ENCODE measurements at places on chromosomes 2 and 18.
A peak's percentile ranks its signal among the peaks of the same experiment; 100 is the strongest.

DNA sequence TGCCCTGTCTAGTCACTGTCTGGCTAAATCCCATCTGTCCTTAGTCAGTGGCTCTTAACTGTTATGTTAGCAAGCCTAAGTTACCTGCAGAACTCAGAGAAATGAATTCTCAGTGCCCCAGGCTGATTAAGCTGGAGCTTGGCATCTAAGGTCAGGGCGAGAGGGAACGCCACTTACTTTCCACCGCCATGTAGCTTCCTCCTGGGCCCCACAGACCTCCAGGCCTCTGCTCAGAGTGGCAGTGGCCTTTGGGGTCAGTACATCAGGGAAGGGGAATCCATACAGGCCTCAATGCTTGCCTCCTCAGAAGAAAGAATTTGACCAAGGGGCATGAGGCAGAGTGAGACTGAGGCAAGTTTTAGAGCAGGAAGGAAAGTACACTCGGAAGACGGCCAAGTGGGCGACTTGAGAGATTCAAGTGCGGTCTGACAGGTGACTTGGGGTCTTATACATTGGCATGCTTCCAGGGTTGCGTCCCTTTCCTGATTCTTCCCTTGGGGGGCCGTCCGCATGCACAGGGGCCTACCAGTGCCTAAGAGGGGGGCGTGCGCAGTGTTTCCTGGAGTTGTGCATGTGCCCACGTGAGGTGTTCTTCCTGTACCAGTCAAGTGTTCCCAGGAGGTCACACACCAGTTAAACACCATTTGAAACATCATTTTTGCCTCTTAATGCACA, 64.1 kb downstream of the EMILIN2 start:
- DNase-seq = no peak

GRCh38 chr2:108923019-108923700, 65.9 kb downstream of the EDAR start:
- no peak for DNase-seq

GRCh38 chr2:214244847-214245246, 166.0 kb upstream of the VWC2L start:
- DNase-seq = peak; percentile 9

DNA sequence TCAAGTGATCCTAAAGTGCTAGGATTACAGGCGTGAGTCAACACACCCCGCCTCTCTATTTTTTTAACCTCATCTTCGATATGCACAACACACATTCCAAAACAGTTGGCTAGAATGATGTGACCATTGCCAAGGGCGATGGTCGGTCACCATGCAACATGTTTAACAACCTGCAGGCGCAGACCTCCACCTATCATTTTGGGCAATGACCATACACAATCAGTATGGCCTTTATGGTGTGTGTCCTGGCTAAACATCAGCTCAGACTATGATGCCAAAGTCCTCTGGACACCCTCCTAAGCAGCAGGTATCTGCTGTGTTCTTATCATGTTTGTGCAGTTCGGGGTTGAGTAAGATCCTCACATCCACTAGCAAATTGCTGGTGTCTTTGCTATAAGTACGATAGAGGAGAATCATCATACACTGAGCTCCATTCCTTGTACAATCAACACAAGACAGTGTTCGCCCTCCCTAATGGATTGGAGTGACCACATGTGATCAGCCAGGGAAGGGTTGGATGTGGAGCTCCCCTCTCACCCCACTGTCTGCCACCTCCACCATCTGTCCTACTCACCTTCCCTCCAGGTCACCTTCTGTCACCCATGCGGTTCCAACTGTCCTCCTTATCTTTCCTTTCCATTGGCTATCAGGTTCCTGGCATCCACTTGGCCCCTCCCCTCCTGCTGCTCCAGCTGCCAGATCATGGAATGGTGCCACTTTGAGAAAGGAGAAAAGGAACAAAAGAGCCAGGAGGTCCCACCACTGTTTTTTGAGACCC, 7.9 kb upstream of the RNF152 start:
- DNase-seq = no peak

DNA sequence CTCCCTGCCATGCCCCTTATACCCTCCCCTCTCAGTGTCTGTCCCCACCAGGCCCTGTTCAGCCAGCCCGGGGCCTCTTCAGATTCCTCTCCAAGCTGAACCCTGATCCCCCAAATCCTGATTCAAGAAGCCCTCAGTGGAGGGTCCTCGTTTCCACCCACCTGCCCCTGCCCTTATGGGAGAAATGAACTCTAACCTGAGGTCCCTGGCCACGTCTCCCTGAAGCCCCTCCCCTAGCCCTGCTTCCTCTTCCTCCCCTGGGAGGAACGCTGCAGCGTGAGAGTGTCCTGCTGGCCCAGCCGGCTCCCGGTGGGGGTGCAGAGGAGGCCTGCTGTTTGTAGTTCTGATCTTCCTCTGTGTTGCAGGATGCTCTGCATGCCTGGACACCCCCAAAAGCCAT, 56.7 kb upstream of the GLI2 start:
- no peak for DNase-seq

GRCh38 chr2:57906152-57906732, 140.4 kb upstream of the VRK2 start:
- peak; percentile 82 for DNase-seq

DNA sequence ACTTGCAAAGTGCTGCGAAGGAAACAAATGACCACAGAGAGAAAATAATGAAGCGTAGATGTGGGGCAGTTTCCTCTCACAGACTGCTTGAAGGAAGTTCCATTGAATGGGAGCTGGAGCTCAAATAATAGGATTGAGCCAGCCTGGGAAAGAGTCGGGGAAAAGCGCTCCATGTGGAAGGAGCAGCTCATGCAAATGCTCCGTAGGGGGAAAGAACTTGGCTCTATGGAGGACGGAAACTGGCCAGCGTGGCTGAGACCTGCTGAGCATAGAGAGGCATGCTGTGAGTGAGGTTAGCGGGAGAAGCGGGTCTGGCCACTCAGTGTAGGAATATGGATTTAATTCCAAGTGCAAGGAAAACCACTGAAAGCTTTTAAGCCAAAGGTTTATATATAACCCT, 28.6 kb upstream of the VIT start:
- peak; percentile 22 for DNase-seq

DNA sequence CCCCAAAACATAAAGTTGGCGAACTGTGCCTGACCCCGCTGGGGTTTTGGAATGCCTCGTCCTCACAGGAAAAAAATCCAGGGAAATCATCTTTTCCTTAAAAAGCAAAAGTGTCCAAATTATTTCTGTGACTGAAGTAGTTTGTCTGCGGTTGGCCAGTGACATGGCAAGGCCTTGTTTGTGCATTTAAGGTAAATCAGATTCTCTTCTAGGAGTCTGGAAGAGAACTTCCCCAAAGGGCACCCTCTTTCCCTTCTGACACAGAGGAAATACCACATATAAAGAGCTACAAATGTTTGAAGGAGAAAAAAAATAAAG, 737 bp upstream of the CYB5A start:
- DNase-seq = no peak

DNA sequence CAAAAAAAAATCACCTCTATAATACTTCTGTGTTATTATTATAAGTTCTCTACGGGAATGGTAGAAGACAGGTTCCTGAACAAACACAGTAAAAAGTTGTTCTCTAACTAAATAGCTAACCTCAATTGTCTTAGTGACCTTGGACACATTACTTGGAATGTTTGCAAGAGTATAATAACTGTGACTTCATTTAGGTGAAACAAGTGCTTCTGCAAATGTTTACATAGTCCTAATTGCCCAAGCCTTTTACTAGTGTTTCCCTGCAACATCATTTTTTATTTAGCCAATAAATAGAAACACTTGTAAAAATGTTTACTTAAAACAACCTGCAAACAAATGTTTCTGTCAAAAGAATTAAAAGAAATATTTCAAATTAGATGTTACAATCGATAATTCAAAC, 9.9 kb downstream of the PLEKHM3 start:
- DNase-seq = no peak

- peak; percentile 50 for DNase-seq
Measured at GRCh38 chr2:41710944-41711343, 336.9 kb upstream of the PKDCC start.

GRCh38 chr2:237259201-237259600, 154.8 kb downstream of the COL6A3 start:
- DNase-seq = peak; percentile 49

GRCh38 chr2:222774941-222775340, 85.9 kb upstream of the ACSL3 start:
- DNase-seq = no peak

DNA sequence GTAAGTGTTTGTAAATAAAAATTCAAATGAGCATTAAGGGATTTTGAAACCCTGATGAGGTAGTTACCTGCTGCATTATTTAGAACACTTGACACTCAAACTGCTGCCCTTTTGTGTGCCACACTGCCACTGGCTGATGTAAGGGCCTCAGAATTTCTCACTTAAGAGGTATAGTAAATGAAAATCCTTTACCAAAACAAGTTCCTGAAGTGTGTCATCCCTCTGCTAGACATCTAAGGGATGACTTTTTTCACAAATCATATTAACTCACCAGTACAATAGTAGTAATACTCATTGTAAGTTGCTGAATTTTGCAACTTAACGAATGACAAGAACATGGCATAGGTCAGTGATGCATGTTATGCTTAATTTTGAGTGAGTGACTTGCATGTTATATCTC, 274.9 kb upstream of the UBE2E3 start:
- DNase-seq = no peak

DNA sequence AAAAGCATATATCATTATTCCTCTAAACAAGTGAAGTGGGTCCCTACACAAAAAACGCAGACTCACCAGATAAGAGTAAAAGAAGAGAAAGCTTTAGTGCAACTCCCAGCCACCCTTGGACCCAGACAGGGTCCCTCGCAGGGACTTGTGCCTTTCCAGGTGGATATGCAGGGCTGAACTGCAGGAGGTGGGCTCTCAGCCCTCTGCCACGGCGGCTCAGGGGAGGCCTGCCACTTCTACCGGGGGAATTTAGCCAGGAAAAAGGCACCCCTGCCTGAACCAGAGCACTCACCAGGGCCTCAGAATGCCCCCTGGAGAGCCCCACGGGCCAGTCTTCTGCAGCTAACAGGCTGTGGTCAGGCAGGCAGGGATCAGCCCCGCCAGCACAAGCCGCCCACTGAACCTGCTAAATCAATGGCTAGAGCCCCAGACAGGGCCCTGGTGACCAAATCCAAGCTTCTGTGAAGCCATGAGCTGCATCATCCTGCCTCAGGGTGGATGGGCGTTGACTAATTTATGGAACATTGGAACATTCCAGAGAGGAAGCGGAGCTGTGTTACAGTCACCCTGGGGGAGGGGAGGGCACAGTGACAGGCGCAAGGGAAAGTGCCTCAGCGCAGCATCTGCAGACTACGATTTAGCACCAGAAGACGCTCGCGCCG, 209.3 kb downstream of the EIPR1 start:
- DNase-seq = peak; percentile 45

- DNase-seq = no peak
Measured at GRCh38 chr2:135378591-135378990, 152.4 kb downstream of the ZRANB3 start.

Measured in choroid plexus epithelial cell (primary cell).